ENCODE measurements at places on chromosomes 4 and X.

DNA sequence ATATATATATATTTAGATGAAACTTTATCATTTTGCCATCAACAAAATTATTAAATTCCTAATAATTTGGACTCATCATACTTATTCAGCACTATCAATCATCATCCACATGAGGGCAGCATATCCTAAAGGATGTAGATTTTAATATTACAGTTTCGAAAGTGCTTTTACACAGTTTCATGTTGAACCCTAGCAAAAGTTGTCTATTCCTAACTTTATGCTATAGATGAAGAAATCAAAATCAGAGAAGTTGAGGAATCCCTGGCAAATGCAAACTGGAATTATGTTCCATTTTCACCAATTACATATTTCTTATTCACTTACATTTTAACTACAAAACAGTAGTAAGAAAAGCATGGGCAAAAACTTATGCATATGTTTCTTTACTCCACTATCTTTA lies 36.6 kb upstream of the UGT2A1 start:
- peak; percentile 25 for DNase-seq

DNA sequence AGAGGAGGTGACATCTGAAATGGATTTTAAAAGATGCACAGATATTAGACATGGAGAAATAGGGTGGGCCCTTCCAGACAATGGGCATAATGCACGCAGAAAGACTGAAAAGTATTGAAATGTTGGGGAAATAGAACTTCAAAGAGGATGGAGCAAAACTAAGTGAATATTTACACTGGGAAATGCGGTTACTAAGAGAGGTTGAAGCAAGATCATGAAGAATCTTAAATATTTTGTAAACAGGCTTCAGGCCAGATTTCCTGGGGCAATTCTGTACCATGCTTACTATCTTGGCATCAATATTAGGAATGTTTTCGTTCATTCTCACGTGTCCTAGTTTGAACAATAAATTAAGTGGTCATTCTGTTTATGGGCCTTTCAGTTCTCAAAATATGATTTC lies 216.3 kb downstream of the ADAMTS3 start:
- no peak for DNase-seq

GRCh38 chrX:2638279-2638678 lies 52.8 kb upstream of the CD99 start:
- no peak for DNase-seq

- DNase-seq: no peak
These were observed 192.2 kb downstream of the FGF13 start for GRCh38 chrX:138519296-138519695.

DNA sequence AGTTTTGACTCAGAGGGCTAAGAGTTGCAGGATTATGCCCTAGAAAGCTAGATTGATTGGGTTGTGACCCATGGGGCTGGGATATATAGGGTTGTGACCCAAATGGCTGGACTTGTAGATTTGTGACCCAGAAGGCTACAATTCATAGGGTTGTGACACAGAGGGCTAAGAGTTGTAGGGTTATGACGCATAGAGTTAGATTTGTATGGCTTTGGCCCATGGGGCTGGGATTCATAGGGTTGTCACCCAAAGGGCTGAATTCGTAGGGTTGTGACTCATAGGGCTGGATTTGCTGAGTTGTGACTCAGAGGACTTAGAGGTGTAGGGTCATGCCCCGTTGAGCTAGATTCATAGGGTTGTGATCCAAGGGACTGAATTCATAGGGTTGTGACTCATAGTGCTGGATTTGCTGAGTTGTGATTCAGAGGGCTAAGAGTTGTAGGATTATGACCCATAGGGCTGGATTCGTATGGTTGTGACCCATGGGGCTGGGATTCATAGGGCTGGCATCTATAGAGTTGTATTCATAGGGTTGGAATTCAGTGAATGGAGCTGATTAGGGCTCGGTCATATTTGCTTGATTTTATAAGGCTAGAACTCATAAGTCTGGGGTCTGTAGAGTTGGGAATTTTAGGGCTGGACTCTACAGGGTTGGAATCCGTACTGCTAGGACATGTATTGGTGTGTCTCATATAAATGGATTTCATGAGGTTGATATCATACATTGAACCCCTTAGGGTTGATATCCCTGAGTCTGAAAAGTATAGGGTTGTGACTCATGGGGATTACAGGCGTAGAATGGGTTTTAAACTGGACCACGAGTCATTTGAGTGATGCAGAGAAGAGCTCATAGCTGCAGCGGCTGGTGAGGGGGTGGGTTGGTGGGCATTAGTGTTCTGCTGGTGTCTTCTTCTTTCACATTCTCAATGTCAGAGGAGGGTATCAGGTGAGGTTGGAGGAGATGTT lies 125.7 kb downstream of the CRLF2 start:
- no peak for DNase-seq

GRCh38 chr4:3248811-3249661 lies at the start of gene MSANTD1:
TSS of gene MSANTD1 (plus strand) at chr4:3249159. CDS start at chr4:3249223, 64 bp downstream.
- no peak for DNase-seq

- no peak for DNase-seq
These were observed 73.1 kb downstream of the METTL14 start for GRCh38 chr4:118758293-118758692.

GRCh38 chrX:155864655-155865054 lies 16.5 kb upstream of the VAMP7 start:
- no peak for DNase-seq

Measured in hematopoietic multipotent progenitor cell (in vitro differentiated cells).